ENCODE measurements at places on chromosomes 1 and 21.

DNA sequence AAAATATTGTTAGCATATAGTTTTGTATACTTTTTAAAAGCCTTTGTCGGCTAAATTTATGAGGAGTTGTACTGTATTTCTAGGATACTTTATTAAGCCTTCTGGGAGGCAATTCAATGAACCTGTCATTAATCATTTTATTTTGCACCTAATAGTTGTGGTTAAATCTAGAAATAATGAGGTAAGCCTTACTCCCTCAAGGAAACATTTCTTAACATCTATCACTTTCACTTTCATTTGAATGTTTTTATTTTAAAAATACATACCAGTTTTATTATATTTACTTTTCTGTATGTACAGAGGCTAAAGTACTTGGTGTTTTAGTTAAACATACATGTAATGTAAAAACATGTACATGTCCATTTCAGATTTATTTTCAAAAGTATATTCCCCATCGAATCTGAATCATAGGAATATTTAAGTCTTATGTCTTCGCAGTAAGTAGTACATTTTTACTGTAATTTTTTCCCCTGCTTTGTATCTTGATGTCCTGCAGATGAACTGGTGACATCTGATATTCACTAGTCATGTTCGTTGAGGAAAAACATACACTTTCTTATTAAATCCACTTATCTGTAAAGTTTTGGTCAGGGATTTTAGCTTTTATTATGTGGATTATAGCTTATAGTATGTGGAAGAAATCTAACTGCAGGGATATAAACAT is 82.8 kb downstream of the DISP1 start:
- no peak for DNase-seq

DNA sequence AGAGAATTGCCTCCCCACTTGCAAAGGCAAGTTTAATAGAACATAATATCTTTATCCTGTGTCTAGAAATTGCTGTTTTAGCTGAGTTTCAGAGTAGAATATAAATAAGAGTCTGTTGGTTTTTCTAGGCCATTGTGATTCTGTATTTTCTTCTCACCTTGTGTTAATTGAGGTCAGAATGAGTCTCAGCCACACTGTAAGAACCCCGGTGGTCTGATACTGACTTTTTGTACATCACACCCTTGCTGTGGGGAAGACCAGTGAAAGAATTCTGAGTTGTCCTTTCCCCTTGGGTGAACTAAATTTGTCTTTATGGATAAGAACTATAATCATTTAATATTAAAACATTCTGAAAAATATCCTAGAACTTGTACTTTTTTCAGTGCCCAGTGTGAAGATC is 6.8 kb downstream of the HIPK1 start:
- no peak for DNase-seq

GRCh38 chr1:108016451-108016920 is 51.5 kb upstream of the VAV3 start:
- no peak for DNase-seq

DNA sequence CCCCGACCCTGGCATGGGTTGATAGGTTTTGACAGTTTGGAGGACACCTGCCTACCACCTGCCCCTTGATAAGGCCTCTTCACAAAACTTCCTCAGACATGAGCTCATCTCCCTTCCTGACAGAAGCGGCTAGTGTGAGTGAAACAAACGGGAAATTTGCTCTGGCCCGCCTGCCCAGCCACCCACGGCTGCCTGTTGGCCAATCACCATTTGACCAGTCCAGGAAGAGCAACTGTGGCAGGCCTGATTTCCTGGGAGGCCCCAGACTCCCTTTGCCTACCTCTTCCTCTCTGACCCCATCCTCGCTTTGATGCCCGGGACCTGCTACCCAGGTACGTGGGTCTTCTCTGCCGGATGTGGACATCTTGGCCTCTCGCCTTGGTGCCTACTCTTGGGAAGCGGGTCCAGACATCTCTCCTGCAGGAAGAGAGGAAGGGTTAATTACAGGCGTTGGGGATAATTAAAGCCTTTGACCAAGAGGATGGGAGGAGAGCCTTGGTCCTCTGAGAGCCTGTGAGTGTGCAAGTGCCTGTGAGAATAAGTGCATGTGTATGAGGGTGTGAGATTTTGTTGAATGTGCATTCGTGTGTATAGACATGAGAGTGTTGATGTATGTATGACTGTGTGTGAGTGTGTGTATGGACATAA is 1.1 kb upstream of the EPHA2 start:
- DNase-seq: no peak

DNA sequence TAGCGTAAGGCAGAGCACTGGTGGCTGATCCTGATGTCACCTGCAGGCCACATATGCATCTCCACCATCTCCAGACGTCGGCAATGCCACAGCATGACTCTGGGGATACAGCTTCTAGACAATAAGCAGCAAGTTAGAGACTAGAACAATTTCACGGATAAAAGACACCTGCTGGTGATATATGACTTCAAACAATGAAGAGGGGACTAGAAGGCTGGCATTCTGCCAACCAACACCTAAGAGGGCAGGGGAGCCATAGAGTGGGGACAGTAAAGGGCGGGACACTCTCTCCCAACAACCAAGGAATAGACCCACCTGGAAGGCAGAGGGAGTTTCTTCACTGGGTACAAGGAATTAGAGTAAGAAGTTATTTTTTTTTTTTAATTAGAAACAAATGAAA is 126.7 kb downstream of the SIM2 start:
- DNase-seq: peak; percentile 87

GRCh38 chr1:109040989-109041620 is 797 bp downstream of the WDR47 start:
- DNase-seq: peak; percentile 28

- DNase-seq: no peak
Observed at GRCh38 chr1:17313530-17314309, 5.7 kb downstream of the PADI4 start.

DNA sequence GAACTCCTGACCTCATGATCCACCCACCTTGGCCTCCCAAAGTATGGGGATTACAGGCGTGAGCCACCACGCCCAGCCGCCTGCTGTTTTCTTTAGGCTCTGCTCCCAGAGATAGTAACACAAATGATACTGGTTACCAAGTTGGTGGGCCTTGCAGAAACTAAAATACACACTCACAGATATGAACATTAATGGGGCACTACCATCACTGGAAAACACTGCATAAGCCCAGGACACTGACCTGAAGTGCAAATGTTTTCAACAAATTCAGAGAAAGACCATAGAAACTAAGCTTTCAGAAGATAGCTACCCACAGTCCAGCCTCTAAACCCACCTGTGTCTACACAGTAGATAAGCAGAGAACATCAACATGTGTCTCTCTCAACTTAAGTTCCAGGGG is 180.5 kb downstream of the FCRL5 start:
- DNase-seq: no peak

DNA sequence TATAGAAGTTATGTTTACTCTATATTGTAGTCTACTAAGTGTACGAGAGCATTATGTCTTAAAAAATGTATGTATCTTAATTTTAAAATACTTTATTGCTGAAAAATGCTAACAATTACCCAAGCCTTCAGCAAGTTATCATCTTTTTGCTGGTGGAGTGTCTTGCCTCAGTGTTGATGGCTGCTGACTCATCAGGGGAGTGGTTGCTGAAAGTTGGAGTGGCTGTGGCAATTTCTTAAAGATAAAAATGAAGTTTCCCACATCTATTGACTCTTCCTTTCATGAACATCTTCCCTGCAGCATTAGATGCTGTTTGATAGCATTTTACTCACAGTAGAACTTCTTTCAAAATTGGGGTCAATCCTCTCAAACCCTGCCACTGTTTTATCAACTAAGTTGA is 95.8 kb downstream of the CDC7 start:
- DNase-seq: no peak

DNA sequence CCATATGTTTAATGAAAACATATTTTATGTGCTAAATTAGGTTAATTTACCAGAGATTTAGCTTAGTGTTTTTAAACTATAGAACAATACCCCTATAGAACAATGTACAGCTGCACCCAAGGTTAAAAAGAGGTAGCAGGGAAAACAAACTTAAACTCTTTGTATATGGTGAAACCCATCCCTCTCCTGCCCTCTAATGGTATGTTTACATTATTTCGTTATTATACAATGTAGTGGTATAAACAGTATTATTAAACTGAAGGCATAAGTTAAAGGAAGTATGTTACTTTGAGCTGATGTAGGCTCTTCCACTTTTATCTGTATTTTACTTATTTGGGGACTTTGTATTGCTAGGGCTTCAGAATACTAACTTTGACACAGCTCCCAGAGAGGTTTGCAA is 16.7 kb upstream of the ZYG11A start:
- no peak for DNase-seq

GRCh38 chr21:38987633-38988508 is 182.1 kb downstream of the ETS2 start:
- peak; percentile 60 for DNase-seq

DNA sequence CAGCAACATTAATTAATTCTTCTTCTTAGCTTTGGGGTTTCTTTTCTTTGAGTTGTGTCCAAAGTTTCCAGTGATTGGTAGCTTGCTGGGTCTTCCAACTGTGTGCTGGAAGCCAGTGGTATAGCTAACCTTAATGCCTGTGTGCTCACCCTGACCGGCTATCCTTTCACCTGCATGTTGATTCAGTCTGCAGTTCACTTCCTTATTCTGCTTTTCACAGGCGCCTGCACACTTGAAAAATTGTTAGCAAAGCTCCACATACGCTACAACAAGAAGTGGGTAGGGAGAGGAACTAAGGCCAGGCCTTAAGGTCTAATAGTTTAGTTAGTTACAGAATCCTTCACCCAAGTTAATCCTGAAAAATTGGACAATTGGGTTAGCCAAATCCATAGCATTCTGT is 35.7 kb downstream of the NCF2 start:
- DNase-seq: no peak

DNA sequence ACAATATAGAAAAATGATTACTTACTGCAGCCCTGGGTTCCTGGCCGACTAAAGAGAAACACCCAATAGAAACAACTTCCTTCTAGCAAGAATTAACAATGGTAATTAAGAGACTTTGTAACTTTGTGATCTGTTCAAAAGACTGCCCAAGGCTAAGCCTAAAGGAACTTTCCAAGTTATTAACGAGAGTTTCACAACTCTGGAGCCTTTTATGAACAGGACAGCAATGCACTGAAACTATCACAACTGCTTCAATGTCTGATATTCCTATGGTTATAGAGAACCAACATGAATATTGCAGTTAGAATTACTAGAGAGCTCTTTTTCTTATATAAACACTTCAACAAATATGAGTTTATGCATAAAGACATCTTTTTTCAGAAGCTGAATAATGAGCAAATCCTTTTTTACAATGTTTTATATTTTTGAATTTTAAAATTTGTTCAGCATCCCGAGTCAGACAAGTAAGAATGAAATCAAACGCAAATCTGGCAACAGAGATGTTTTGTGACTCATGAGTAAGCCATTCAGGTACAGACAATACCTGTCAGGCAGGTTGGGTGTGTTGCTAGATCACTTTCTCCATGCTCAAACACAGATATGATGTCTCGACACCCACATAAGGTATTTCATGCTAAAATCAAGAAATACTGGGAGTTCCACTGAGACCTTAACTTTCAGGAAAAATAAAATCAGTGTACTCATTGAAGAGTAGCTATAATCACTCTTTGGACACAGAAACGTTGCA is 22.2 kb upstream of the KCNJ15 start:
- DNase-seq: no peak

Measured in NCI-H345 (cell line).